Lung microvascular endothelial cell (primary cell): ENCODE measurements at places on chromosomes 2 and 18. TPM values are rescaled to one million over a fixed set of nuclear protein-coding genes. Genes with fewer than 3 reads are reported as not detected.
A peak's percentile ranks its signal among the peaks of the same experiment; 100 is the strongest.

DNA sequence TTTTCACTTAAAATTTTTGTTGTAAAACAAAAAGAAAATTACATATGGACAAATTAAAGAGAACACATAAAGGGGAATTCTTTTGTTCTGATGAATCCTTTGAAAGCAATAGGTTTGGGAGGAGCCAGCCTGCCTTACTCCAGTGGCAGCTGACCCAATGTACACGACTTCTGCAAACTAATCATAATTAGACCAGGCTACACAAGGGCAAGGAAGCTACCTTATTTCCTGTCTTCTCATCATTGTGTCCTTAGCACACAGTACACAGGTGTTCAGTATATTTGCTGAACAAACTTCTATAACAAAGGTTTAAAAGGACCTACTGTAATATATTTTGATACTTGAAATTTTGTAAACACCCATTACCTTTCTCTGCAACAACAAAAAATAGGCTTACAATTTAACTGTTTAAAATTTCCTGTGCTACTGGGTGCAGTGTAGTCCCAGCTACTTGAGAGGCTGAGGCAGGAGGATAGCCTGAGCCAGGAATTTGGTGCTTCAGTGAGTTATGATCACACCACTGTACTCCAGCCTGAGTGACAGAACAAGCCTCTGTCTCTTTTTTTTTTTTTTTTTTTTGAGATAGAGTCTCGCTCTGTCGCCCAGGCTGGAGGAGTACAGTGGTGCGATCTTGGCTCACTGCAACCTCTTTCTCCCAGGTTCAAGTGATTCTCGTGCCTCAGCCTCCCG is 18.9 kb downstream of the KCNG3 start:
- DNase-seq = no peak

Gene ITGA4
- 0.20 and 1.5 TPM in 2 replicates for total RNA-seq

Gene GALNT14
- total RNA-seq = 0.22 TPM in 1 of 2 replicates, not detected in the other

GRCh38 chr18:31931163-31931885 is 11.6 kb downstream of the TRAPPC8 start:
- peak; percentile 68 for DNase-seq

GRCh38 chr2:169065422-169065821 is 3.9 kb upstream of the DHRS9 start:
- no peak for DNase-seq

DNA sequence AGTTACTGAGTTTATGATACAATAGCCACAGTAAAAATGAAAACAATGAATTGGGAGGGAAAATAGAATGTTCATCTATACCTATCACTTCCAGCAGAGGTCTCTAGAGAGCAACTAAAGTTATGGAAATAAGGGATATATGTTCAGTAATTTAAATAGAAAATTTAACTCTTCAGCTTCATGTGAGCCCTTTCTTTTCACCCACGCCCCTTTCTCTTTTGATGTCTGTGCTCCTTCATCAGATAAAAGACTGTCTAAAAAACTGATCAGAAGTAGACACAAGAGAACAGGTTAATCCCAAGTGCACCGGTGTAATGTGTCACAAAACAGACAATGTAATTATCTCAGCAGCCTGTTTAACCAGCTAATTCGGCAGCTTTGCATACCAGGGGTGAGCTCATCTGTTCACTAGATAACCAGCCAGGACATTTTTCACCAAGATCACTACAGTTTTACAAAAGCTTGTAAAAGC is 238.5 kb upstream of the ERBB4 start:
- DNase-seq = peak; percentile 49

Gene AFF3
- total RNA-seq = under 0.01 TPM in 2 replicates

DNA sequence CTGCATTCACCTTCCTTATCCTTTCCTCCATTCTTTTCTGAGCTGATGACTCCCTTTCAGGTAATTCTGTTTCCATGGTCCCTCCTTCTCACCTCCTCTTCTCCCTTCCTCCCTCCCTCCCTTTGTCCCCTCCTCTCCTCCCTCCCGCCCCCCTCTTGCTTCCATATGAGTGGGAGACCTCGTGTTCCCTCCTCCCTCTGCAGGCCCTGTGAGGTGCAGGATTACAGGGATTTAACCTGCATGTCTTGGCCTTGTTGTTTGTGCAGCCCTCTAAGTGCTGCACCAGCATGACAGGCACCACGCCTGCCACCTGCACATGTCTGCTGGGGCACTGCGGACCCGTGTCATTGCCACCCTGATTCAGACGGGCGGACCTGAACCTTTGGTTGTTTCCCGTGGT is 103.1 kb downstream of the SNTG2 start:
- no peak for DNase-seq

- DNase-seq = no peak
Measured at GRCh38 chr2:9556121-9556743, 602 bp upstream of the ADAM17 start.

DNA sequence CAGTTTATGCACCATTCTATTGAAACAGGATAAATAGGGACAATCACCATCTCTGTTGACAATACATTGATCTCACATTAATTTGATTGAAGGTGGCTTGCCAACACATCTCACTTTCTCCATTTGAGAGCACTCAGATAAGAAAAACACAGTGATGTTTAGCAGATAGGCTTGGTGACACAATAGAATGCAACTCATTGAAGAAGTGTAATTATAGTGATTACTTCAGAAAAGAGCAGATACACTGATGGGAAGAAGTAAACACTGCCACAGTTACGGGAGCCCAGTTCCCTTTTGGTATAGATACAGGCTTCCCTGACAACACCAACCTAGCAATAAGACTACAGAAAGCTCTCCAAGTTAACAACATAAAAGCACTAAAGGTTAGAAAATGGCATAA is 89.1 kb downstream of the FIGN start:
- no peak for DNase-seq
